ENCODE measurements at places on chromosomes 13 and 19.

DNA sequence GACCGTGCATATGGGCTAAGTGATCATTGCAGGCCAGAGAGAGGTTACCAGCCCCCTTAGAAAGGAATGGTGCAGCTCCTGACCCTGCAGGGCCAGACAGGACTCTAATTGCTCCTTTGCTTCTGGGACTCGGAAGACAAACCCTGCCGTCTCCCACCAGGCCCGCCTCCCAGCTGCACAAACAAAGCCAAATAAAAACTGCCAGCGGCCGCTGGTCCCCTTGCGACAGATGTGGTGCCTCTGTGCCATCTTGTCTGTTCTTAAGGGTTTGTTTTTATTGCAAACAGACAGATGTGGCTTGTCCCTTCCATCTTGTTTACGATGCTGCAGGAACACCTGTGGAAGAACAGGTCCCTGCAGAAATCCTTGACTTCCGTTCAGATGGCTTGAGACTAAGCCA lies 434.4 kb upstream of the TSHZ3 start:
- no peak for DNase-seq

- DNase-seq, result no peak
These were observed 182.2 kb downstream of the LMO7 start for GRCh38 chr13:75818179-75818967.

- no peak for DNase-seq
These were observed 79.5 kb upstream of the ZNF91 start for GRCh38 chr19:23474761-23475160.

GRCh38 chr19:33267706-33268105 lies 34.6 kb downstream of the CEBPA start:
- peak; percentile 65 for DNase-seq

GRCh38 chr13:67353941-67354340 lies 123.8 kb upstream of the PCDH9 start:
- DNase-seq, result no peak

All from inflammatory macrophage (primary cell).